ENCODE measurements at places on chromosomes 3 and 15. TPM values are rescaled to one million over a fixed set of nuclear protein-coding genes. Genes with fewer than 3 reads are reported as not detected.

Gene SHQ1
- total RNA-seq, result 16.9 TPM

GRCh38 chr3:123272547-123272946 lies 70.8 kb downstream of the SEC22A start:
- DNase-seq, result no peak

Gene PGBD4
- total RNA-seq, result 0.96 TPM

GRCh38 chr3:150666167-150666566 lies 37.6 kb downstream of the ERICH6 start:
- no peak for DNase-seq
